ENCODE measurements at places on chromosomes 11 and 22.

GRCh38 chr11:15867871-15868270, 488.5 kb downstream of the SOX6 start:
- peak; percentile 92 for DNase-seq

DNA sequence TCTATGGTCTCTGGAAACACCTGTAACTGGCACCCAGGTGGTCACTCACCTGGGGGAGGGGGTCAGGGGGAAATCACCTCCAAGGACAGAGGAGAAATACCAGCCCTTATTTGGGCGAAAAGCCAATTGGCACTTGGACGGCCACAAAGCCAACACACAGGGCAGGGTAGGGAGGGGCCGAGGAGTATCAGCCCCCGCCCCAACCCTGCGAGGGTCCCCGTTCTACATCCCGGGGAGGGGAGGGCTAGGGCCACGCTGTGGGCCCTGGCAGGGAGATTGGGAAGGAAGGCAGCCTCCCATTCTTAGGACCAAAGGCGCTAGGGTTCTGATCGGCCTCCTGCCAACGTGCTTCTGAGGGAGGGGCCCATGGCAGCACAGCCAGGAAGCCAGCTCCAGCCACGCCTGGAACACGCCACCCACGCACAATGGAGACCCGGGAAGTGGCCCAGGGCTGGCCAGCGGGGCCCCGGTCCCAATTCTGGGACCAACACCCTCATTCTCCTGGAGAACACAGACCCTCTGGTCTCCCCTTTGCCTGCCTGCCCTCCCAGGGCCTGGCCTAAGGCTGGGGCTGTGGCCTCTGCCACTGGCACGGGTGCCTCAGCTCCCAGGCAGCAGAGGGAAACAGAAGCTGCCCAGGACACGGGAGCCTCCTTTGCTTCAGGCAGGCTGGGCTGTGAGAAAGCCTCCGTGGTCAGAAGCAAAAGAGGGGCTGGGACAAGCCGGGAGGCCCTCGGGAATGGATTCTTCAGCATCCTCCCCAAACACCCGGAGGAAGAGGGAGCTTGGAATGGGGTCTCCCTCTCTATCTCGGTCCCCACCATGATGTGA, 7.4 kb downstream of the CBX6 start:
- no peak for DNase-seq

GRCh38 chr11:3934658-3935057, 79.2 kb downstream of the STIM1 start:
- DNase-seq = peak; percentile 59

GRCh38 chr11:47854667-47855066, 6.5 kb upstream of the NUP160 start:
- no peak for DNase-seq

GRCh38 chr11:44793350-44794090, 66.8 kb downstream of the TSPAN18 start:
- DNase-seq = peak; percentile 73
